Hematopoietic multipotent progenitor cell treated with erythropoietin and hydrocortisone succinate and interleukin-3 and kit ligand, for 8 days (in vitro differentiated cells): ENCODE measurements at places on chromosomes 3 and 15.
A peak's percentile ranks its signal among the peaks of the same experiment; 100 is the strongest.

- DNase-seq, result no peak
These were observed 14.5 kb downstream of the NCEH1 start for GRCh38 chr3:172696357-172696756.

DNA sequence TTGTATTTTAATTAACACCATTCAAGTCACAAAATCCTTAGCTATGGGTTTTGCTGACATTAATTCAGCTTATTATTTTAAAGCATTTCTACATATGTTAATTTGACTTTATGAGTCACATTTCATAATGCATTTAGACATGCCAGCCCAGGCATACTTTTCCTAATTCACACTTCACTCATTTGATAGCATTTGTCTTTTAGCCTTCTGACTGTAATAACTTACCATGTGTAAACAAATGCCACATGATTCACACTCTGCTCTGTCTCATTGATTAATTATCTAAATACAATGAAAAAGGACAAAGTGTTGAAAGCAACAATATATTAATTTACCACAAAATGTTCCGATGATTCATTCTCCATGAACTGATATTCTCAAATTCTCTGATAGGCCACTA lies 927.8 kb upstream of the EPHA6 start:
- no peak for DNase-seq

GRCh38 chr15:99731336-99732123 lies 1.7 kb downstream of the LYSMD4 start:
- no peak for DNase-seq

GRCh38 chr15:89441295-89441812 lies 55.0 kb downstream of the RHCG start:
- DNase-seq, result no peak

DNA sequence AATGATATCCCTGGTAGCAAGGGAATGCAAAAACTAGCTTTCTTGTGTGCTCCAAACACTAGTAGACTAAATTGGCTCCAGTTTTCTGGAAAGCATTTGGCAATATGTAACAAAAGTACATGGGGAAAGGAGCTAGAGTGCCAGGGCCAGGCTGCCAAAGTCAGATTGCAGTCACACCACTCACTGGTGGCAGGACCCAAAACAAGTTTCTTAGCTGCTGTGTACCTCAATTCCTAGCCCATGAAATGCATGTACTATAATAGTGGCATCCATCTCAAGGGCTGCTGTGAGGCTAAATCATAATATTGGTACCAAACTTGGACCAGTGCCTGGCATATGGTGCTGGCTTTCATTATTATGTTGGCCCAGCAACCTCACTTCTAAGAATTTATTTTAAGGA lies 49.3 kb downstream of the CLDN18 start:
- no peak for DNase-seq

- no peak for DNase-seq
These were observed 8.5 kb upstream of the OXTR start for GRCh38 chr3:8777978-8778267.

- peak; percentile 90 for DNase-seq
These were observed 21.3 kb upstream of the SEC62 start for GRCh38 chr3:169945313-169945712.

DNA sequence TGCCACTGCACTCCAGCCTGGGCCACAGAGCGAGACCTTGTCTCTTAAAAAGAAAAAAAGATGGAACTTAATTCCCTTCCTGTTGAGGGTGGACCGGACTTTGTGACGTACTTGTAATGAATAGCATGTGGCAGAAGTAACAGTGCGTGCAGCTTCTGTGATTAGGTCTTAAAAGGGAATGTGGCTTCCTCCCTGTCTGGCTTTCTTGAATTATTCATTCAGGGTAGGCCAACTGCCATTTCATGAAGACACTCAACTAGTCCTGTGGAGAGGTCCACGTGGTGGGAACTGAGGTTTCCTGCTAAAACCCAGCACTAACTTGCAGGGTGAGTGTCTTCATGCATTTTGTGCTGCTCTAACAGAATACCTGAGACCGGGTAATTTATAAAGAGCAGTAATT lies 98.9 kb upstream of the PIAS1 start:
- DNase-seq, result no peak
